ENCODE measurements at places on chromosomes 12 and 14.

DNA sequence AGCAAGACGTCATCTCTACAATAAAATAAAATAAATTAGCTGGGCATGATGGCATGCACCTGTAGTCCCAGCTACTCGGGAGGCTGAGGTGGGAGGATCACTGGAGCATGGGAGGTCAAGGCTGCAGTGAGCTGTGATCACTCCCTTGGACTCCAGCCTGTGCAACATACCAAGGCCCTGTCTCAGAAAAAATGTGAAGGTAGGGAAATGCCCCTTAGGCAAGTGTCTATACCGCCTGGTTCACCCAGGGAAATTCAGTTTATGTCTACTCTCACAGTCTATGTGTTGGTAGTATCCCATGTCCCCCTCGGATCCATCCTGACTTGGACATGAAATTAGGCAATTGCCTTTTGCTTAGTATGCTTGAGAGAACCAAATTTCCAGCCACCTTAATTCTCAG lies 88.4 kb upstream of the TMEM132C start:
- no peak for DNase-seq

DNA sequence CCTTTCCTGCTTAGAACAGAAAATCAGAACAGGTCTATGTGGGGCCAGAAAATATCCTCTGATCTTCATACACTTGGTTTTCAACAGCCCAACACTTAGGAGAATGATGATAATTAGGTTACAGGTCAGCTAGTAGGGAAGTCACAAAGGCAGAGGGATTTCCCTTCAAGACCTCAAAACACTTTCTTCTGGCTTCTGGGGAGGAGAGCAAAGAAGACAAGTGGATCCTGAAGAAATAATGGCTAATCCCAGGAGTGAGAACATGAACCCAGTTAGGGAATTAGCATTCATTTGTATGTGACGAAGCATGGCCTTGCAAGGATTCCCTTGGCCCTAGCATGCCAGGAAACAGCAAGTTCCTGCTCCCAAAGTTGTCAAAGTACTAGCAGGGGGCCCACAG lies 223.3 kb downstream of the BCAT1 start:
- DNase-seq: no peak

DNA sequence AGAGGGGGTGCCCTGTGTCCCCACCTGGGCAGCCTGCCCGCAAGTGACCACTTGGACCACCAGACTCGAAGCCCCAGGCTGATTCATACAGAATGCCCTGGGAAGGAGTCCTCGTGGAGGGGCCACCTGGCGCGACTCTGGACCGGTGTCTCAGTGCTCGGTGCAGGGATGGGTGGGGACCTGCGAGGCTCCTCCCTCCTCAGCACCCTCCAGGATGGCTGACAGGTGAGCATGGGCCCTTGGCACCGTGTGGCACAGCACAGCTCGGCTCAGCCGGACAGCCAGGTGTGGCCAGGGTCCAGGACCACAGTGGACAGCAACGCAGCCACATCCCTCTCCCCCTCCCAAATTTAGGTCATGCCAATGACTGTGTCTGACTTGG lies 44.5 kb downstream of the CCNK start:
- DNase-seq: no peak

DNA sequence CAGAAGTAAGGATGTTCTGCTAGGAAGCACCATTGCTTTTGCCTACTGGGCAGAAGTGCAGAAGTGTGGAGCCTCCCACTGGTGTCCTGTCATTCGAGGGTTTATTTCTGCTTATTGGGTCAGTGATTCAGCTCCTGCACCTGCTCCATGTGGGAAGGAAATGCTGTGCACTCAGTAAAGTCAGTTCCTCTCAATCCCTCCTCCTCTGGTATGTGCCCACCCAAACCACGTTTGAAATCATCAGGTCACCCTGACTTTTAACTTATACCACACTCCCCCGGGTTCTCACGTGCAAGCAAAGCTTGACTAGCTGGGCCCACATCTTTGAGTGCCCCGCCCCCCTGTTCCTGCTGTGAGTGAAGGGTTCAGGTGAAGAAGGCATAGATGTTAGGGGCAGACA lies 223.7 kb downstream of the CHST11 start:
- peak; percentile 47 for DNase-seq

DNA sequence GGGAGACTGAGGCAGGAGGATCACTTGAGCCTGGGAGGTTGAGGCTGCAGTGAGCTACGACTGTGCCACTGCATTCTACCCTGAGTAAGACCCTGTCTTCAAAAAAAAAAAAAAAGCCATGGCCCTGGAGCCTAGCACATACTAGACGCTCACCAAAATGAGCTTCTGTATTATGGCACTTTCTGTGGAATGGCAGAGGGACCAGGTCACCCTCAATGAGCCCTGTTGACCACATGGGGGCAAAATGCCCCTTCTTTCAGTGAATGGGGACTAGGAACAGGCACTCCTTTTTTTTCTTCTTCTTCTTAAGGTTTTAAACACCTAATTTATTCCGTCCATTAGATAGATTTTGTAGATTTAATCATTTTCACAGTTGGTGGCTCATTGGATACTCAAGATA lies 50.5 kb downstream of the FAM222A start:
- DNase-seq: no peak

DNA sequence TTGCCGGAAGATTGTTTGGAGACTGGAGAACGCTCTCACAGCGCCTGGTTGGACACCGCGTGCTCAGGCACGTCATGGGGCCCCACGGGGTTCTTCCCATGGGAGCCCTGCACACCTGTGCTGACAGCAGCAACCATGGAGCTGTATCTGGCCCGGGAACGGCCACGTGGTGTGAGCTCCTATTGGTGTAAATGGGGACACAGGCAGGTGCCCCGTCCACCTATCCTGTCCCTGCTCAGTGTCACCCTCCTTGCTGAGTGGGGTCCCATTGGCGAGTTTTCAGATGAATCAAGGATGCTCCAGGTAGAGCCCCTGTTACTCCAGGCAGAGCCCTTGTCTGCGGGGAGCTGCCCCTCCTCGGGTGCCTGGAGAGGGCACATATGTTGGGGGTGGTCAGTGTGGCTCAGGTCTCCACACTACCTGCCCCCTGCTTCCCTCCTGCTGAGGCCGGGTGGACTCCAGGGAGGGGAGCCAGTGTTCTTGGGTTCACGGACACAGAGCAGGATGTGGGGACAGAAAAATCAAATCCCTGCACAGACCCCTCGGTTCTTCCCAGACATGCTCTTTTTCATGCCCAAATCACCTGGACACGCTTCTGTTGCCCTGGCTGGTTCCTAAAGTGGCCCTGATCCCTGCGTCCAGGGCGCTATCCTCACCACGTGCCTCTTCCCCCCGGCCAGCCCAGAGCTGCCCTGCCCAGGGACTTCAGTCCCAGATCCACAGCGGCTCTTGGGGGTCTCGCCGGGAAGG lies 250.1 kb downstream of the ADGRD1 start:
- no peak for DNase-seq
